Fibroblast of skin of right quadriceps (primary cell): ENCODE measurements at places on chromosomes 11 and 22.
A peak's percentile ranks its signal among the peaks of the same experiment; 100 is the strongest.

DNA sequence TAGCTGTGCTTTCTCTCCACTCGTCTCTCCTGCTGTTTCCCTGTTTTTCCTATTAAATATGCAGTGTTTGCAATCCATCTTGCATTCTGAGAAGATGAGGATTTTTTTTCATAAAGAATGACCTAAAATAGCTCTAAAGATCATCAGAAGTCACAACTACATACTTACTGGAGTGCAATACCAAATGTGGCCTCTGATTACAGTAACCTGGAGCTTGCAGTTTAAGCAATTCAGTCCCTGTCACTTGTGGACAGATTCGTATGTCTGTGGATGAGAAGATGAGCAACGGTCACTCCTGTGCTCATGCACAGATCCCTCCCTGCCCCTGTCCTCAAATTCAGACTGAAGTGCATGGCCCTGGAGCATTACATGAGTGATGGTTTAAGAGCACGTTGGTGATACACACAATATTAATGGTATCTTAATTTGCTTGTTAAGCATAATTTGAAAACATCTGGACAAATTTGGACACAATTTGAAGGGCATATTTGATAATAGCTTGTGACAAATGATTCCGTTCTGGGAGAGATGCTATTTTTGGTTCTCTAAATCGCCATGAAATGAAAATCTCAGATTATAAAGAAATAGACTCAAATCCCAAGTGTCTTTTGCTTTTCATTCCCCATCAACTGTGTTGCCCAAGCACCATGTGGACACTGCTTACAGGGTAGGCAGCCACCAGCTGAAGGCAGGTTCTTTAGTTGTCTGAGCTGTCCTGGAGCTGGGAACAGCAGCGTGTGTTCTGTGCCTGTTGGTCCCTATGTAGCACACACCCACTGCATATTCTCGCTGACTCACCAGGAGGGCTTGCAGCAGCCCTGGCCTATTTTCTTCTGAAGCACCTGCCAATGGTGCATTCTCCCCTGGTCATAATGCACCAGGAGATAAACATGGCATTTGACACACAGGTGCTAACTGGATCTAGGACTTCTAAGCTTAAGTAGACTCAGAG lies 32.6 kb upstream of the PRAME start:
- no peak for DNase-seq

- DNase-seq = no peak
These were observed 4.1 kb upstream of the USP18 start for GRCh38 chr22:18145676-18146388.

GRCh38 chr11:123020968-123021367 lies 39.3 kb upstream of the BSX start:
- DNase-seq = peak; percentile 49

DNA sequence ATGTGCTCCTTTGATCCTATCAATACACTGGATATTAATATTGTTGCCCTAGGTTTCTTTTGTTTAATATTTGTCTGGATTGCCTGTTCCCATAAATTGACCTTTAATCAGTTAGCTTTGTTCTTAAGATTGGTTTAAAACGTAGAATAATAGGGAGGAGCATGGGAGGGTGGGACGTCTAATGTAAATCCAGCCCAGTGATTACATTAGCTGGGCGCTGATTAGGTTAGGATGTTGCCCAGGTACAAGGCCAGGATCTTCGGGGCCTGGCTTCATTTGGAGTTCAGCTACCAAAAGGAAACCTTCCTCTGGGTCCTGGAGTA lies at the start of gene SRSF8:
SRSF8 (plus strand) TSS at position 204 of the 323 bp plus-strand sequence. CDS start 308 bp downstream, outside the sequence.
- no peak for DNase-seq

DNA sequence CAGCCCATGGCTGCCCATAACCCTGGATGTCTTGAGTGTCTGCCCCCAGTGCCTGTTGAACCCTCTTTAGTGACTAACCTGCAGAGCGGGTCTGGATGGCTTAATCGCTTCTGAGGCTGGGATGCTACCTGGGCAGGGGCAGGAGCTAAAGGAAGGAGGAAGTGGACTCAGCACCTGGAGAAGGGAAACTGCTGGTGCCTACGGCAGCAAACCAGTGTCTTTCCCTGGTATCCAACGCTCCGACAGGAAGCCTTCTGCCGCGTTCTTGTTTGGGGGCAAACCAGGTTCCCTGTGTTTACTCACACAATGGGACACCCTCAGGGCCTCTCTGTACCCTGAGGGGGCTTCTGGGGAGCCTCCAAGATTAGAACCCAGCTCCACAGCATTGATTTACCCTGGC lies 38.1 kb upstream of the B3GAT1 start:
- no peak for DNase-seq

GRCh38 chr11:118438314-118438931 lies 2.1 kb downstream of the KMT2A start:
- DNase-seq = peak; percentile 76

DNA sequence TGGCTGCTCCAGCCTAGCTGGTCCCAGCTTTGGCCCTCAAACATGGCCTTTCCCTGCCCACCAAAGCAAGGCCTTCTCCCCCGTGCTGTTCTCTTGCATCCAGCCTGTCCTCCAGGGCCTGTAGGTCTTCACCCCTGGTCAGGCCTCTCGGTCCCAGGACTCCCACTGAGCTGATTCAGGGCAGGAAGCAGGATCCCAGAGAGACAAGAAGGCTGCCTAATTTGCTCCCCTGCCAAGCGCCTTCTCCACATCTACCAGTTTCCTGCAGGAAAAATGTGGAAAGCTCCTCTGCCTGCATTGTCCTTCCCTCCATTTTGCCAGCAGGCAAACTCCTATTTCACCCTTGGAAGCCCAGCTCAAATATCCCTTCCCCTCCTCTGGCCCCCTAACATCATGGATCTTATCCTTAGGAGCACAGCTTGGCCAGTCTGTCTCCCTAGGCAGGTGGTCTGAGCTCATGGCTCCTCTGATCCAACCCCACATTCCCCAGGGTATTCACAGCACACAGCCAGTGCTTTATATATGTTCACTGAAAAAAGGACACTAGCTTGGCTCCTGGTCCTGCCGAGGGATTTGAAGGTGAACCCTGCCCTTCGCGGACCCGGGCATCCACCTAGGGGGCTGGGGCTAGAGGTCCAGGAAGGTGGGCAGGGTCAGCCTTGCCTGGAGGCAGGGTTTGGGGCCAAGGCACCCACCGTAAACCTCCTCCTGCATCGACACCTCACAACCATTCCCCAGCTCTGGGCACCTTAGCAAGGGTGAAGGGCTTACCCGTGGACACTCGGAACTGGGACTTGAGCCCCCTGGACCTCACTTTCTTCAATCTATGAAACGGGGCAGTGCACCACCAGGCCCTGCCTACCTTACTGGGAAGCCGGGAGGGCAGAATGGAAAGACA lies 968 bp downstream of the RHBDD3 start:
- DNase-seq = peak; percentile 20

- DNase-seq = peak; percentile 16
These were observed 3.5 kb upstream of the GLB1L3 start for GRCh38 chr11:134272381-134273316.

GRCh38 chr11:28835790-28836189 lies 727.6 kb downstream of the METTL15 start:
- DNase-seq = peak; percentile 74

- no peak for DNase-seq
These were observed 251.7 kb downstream of the GRM5 start for GRCh38 chr11:88814076-88814475.

DNA sequence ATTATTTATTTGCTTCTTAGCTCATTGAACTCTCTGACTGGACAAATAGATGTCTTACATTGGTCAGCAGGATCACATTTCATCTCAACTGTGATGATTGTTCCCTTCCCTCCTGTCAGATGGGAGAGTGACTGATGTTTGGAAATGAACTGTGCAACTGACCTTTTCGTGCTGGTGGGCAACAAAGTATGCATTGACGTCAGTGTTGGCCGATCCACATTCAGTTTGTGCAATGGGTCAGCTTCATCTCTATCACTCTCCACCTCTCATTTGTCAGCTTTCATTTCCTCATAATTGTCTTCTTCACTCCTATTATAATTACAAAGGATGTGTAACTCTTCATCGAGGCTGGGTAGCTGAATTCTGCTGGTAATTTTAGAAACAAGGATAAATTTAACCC lies 71.3 kb downstream of the PPP2R1B start:
- peak; percentile 70 for DNase-seq

GRCh38 chr11:70367071-70367470 lies 31.3 kb upstream of the CTTN start:
- no peak for DNase-seq

- peak; percentile 78 for DNase-seq
These were observed 486 bp downstream of the CLMP start for GRCh38 chr11:123194337-123195187.

GRCh38 chr11:121661880-121662486 lies 209.2 kb upstream of the SORL1-AS1 start:
- peak; percentile 87 for DNase-seq

GRCh38 chr22:21030621-21031544 lies 1.5 kb downstream of the SLC7A4 start:
- no peak for DNase-seq

GRCh38 chr11:132062541-132062940 lies 692.1 kb downstream of the NTM start:
- DNase-seq = peak; percentile 73

GRCh38 chr11:111591187-111591960 lies 10.9 kb upstream of the SIK2 start:
- DNase-seq = no peak

- no peak for DNase-seq
These were observed 455.9 kb downstream of the MN1 start for GRCh38 chr22:27345691-27346090.

GRCh38 chr11:64742889-64743590 lies 902 bp downstream of the RASGRP2 start:
- no peak for DNase-seq

DNA sequence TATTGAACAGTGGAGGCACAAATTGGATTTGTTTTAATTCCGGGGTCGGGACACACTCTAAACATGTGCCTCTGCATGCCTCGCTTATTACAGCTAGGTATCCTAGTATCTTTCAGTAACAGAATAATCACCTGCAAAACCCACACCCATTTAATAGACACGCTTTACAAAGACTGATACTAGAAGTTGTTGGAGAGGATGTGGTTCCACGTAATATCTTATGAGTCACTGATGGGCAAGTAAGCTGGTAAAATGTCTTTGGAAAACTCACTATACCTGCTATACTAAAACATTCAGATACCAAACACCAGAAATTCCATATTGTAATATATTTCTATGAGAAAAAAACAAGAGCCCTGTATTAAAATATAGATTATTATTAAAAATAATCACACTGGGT lies 84.0 kb downstream of the GGTLC2 start:
- no peak for DNase-seq

- no peak for DNase-seq
These were observed 99.8 kb downstream of the MORC2 start for GRCh38 chr22:30868663-30869385.

DNA sequence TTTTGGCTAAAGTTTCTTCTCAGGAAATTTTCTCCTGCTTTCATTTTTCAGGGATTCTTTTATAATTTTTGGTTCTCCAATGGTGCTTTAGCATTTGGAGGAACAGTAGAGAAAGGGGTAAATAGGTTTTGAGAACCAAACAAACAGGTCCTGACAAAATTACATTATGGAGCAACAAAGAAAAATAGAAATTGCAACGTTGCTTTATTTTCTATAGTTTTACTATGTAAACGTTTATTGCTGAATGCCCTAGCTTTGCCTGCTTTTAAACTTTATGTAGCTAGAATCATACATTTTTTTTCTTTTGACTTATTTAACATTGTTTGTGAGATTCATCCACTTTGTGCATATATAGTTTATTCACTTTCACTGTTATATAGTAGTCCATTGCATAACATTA lies 43.8 kb upstream of the OR5P2 start:
- no peak for DNase-seq
